Heart left ventricle (tissue), 16 donors: ENCODE measurements at places on chromosomes 2 and 18. TPM values are rescaled to one million over a fixed set of nuclear protein-coding genes. Genes with fewer than 3 reads are reported as not detected.

VWC2L gene
- not detected for total RNA-seq

GRCh38 chr2:23721454-23721826 is 205.5 kb downstream of the ATAD2B start:
- no peak for DNase-seq

DNA sequence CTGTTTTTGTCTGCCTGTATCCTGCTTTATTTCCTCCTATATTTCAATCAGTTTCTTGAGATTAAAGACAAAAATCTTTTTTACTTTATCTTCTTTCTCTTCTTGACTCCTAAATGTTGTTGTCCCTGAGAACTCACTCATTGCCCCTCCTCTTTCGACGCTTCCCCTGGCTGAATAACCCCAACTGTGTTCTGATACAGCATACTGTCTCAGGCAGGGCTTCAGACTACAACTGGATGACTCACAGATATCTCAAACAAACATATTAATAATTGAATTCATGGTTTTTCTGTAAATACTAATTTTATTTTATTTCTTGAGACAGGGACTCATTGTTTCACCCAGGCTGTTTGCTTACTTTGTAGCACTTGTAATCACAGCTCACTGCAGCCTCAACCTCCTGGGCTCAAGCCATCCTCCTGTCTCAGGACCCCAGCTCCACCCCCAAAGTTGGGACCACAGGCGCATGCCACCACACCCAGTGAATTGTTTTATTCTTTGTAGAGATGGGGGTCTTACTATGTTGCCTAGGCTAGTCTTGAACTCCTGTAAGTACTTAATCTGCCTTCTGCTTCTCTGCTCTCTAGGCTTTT is 9.4 kb downstream of the ITGAV start:
- no peak for DNase-seq

FN1 gene
- total RNA-seq: 118 TPM

GRCh38 chr2:223889229-223889628 is 51.8 kb upstream of the AP1S3 start:
- no peak for DNase-seq

SLC4A3 gene
- total RNA-seq: 421 TPM

IKZF2 gene
- 5.5 TPM for total RNA-seq

DNA sequence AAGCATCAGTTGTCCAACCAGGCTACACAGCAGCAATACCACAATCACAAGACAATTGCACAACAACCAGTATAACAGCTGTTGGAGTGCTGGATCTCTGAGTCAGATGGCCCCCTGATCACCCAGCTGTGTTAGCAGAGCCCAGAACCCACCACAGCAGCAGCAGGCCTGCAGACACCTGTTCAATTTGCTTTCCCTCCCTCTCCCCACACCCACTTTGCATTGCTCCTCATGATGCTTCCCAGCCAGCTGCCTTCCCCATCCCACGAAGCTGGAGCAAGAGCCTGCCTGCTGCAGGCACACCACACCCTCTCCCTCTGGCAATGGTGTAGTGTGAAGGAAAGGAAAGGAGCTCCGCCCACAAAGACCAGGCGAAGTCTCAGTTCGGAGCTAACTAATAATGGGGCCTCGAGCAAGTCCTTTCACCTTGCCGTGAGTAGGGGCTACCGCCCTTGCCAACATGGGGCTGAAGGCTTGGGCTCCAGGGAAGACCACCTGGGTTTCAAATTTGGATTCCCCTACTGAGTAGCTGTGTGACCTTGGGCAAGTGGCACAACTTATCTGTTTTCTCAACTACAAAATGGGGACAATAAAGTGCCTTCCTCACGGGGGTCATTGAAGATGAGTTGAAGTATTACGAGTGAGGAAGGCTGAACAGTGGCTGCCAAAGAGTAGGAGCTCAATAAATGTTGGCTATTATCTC is 19.4 kb upstream of the ZBTB7C start:
- peak; percentile 56 for DNase-seq

GRCh38 chr2:113818382-113818951 is 62.0 kb upstream of the SLC35F5 start:
- DNase-seq: peak; percentile 61

GRCh38 chr2:100242476-100242875 is 79.8 kb downstream of the LONRF2 start:
- no peak for DNase-seq

DNA sequence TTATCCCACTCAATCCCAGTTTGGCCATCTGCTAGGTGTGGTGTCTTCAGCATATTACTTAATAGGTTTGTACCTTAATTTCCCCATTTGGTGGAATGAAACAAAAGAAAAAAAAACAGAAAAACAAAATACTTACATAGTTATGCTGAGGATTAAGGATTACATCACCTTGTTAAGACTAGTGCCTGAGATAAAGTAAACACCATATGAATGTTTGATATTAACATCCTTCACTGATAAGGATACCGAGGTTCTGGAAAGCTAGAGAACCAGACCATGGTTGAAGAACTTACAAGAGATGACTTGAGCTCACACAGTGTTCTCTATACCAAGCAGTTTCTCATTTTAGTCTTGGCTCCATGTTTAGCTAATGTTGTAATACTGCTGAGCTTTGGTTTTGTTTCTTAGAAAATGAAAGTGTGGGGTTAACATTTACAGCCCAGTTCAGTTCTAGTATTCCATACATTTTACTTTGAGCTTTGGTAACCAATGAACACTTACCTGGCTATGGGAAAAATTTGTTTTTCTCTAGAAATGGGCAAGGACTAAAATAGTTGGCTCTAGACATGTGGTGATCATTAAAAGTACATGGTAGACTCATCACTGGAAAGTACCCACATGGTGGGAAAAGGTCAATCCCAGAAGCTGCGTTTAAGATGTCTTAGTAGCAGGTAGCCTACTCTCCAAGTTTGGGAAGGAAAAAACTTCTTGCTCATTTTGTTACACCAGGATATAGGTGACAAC is 5.8 kb upstream of the GPD2 start:
- no peak for DNase-seq

UNC80 gene
- not detected for total RNA-seq

DNA sequence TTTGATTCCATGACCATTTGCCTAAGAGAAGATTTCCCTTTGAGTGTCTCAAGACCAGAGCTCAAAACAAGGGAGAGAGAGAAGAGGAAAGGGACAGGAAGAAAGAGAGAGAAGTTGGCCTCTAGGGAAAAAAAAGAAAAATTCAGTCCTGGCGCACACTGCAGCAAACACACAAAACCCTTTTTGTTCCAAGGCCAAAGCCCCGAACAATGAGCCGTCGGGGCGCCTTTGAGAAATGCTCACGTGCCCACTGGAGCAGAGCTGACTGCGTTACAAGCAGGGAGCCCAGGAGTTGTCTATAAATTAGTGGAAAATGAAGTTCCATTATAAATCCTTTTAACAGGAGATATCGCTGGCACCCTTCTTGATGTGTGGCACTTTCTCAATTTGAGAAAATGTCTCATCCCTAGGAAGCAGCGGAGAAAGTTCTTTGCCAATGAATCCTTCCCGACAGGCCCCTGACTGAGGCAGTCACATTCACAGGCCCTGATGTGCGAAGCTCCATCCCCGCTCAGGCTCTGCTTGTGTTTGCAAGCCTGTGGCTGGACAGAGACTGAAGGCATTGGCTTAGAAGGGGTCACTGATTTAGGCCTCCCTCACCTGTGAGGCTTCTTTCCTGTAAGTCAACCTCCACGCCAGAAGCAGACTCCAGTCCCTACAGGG is 32.1 kb upstream of the NCKAP5 start:
- no peak for DNase-seq

MSTN gene
- total RNA-seq: not detected
